Stimulated activated CD8-positive, alpha-beta memory T cell treated with anti-CD3 and anti-CD28 coated beads, Interleukin-15, amount 100 ng/mL, for 4 hours (primary cell): ENCODE measurements at places on chromosomes 12 and 14.

DNA sequence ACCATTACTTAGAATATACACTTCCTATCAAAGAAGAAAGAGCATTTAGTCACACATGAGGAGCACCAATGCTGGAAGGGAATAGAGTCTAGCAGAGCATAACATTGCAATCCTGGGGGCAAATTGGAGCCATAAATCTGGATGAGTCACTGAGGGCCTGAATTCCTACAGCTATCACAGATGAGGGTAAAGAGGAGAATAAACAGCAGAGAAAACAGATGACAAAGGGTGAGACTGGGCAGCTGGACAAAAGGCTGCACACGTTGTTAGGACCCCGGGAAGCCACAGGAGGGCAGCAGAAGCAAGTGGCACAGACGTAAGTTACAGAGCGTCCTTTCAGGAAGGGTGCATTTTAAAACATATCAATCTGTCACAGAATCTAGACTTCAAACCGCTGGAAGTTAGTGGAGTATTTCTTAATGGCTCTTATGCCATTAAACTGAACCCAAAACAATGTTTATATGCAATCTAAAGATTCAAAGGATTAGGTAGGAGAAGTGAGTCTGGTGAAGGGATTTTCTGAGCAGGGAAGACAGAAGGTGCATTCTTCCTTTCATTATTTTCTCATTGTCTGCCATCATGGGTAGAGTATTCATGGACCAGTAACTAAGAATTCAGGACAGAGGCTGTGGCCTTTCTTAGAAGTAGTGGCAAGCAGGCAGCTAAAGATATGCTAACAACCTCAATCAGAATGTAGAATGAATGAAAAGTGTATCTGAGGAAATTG, 159.8 kb upstream of the DAAM1 start:
- DNase-seq, result no peak

GRCh38 chr14:95662376-95663186, 23.6 kb upstream of the TCL1B start:
- DNase-seq, result no peak

DNA sequence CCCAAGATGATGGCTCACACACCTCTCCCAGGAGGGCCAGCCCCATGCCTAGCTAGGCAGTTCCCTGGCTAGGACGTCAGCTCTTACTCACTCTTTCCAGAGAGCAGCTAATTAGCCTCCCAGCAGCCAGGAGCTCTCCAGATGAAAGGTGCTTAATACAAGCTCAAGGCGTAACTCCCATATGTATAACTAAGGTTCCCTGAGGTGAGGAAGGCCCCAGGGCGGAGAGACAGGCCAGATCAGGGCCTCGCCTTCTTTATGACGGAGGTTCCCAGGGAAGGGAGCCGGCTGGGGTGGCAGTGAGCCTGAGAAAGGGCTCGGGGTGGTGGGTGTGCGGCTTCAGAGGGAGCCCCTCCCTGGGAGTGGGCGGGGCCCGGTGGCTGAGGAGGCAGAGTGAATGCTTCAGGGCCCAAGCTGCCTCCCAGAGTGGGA, 26.4 kb upstream of the ZFP36L1 start:
- DNase-seq, result no peak

DNA sequence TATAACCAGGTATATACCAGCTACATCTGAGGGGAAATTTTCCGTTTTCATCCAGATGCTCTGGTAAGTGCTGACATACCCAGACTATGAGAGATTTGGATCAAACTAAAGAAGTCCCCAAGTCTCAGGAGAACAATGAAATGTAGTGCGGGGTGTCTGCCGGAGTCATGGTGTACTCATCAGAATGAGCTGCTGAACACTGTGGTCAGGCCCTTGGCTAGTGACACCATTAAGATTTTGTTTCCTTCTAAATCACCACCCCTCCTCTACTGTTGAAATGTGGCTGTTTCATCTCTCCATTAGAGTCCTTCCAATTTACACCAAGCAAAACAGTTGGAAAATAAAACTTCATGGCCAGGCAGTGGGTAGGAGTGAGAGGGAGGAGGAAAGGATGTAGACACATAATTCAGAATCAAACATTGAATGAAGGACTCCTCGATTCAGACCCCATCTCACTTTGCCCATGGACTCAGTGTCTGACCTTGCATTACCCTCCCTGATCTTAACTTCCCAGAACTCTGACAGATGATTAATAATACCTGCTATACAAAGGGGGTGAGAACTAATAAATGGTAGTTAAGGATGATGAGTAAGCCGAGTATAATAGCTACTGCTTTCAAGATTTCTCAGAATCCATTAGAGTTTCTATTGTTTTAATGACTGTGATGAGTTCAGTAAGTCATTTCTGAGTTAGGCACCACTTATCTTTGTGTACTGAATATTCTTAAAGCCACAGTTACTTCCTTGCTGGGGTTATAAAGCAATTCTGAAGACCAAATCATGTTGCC, 127.4 kb downstream of the CRADD start:
- DNase-seq, result no peak

- no peak for DNase-seq
These were observed 67.9 kb upstream of the BEGAIN start for GRCh38 chr14:100654814-100655740.

- no peak for DNase-seq
These were observed 3.6 kb upstream of the ARPC3 start for GRCh38 chr12:110453569-110454296.

GRCh38 chr14:105066240-105067071, 1.2 kb upstream of the GPR132 start:
- DNase-seq, result no peak

DNA sequence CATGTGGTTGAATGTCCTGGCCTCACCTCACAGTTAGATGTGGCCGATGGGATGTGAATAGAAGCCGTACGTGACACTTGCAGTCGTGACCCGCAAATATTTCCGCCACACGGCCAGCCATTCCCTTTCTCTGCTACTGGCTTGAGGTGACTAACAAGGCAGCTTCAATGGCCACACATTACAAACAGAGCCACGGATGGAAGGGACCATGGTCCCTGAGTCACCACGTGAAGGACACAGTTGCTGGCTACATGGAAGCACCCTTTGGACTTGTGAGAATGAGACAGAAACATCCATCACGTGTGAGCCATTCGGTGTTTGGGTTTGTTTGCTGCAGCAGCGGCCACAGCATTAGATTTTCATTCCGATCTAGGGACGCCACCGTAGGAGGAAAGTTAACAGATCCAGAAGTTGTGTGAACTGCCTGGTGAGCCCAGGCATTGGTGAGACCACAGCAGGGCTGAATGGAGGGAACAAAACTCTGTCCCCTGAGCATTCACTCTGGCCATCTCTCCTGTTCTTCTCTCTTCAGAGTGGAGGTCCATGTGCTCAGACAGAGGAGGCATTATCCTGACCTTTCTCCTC, 33.5 kb upstream of the ADGRD1 start:
- DNase-seq, result no peak

GRCh38 chr14:77407158-77407557, 16.2 kb downstream of the NOXRED1 start:
- DNase-seq, result no peak

- DNase-seq, result peak; percentile 93
These were observed at the start of gene TMEM263 for GRCh38 chr12:106955377-106956047. Gene TMEM263 (plus strand): TSS chr12:106955907. CDS start chr12:106967117, 11,210 bp downstream.

- no peak for DNase-seq
These were observed 401.8 kb downstream of the BTG1 start for GRCh38 chr12:91743704-91744321.

- DNase-seq, result no peak
These were observed 17.0 kb upstream of the DICER1 start for GRCh38 chr14:95174184-95174792.

GRCh38 chr12:85804663-85805062, 31.5 kb downstream of the RASSF9 start:
- DNase-seq, result no peak

DNA sequence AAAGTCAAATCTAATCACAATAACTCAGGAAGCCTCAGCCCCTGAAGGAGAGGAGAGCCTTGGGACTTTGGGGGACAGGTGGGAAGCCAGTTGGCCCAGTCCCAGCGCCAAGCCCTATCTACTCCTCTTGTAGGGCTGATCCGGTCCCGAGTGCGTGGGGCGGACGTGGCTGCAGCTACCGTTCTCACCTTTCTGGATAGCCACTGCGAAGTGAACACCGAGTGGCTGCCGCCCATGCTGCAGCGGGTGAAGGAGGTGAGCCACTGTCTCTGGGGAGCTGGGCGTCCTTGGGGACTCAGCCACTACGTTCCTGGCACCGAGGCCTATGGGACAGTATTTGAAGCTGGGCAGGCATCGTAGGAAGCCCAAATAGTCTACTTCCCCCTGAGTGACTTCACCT, 68.4 kb downstream of the GALNT16 start:
- DNase-seq, result no peak

DNA sequence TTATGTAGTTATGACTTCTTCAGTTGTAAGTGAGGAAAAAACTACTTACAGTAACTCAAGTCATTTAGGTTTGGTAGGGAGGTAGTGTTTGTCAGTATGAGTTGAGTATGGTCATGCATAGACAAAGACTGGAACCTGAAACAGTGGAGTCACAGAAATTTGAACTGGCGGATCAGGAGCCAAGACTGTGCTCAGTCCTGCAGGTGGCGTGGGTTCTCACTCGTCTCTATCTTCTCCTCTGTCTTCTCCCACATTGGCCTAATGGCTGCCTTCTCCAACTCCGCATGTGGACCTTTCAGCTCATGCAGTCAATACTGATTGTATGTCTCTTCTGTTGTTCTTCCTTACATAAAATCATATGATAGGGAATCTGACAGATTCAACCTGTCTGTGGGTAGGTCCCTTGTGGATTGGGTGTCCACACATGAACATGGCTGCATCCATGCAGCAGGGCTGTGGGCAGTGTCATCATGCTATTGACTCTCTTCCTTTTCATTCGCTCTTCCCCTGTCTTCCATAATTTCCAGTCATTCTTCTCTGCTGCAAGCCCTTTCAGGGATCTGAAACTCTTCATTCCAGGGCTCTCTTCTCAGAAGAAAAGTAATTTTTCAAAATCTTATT, 78.8 kb upstream of the NEDD1 start:
- DNase-seq, result no peak

DNA sequence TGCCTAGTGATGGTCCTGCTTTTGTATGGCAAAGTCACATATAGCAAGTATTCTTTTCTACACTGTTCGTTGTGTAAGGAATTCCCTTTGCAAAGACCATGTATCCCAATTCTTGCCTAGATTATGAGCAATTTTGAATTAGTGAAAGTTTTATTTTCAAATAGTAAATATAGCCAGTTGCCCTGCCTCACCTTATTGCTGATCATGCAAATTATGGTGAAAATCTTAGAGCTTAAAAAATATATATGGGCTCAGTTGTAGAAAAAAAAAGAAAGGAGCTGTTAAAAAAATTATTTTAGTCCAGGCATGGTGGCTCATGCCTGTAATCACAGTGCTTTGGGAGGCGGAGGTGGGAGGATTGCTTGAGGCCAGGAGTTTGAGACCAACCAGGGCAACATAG, 18.8 kb downstream of the SRP54 start:
- DNase-seq, result no peak

- no peak for DNase-seq
These were observed 6.3 kb upstream of the RIN3 start for GRCh38 chr14:92507174-92507768.

DNA sequence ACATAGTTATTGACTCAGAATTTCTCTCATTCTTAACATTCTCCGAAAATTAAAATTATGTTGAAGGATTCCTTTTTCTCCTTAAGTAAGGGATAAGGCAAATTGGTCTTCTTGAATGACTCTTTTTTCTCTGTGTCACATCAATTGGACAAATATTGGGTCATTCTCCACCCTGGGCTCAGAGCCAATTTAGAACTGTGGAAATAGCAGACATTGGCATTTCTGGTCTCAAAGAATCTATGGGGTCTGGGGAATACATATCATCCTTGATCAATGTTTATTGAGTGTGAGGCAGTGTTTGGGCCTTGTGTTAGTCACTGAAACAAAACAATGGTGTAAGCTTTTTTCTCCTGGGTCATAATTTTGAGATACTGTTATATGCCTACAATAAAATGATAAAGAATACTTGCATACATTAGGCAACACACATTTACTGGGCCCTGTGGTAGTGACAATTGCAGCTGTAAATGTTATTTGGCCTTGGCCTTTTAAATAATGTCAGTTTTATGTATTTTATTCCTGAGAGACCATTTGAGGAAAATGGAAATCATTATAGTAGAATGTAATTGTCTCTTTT, 414.6 kb downstream of the TMEM132D start:
- no peak for DNase-seq

- no peak for DNase-seq
These were observed 341.2 kb upstream of the NAV3 start for GRCh38 chr12:77489331-77489970.

DNA sequence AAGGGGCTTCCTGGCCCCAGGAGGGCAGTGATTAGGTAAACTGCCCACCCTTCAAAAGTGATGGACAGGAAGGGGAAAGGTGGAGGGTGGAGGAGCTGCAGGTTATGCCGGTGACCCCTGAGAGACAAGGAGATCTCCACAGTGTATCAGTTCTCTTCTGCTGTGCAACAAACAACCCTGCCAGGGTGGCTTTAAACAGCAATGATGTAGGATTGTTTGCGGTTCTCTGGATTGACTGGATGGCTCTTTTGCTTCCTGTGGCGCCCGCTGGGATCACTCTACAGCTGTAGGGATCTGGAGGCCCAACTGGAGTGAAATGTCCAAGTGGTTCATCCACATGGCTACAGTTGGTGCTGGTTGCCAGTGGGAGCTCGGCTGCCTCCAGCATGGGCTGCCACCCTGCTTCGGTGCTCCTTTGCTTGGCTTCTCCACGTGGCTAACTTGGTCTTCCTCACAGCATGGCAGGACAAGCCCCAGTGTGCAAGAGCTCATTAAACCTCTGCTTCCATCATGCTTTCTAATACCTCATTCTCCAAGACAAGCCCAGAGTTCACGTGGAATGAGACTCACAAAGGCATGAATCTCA, 8.6 kb upstream of the ANKRD9 start:
- no peak for DNase-seq
